Mesangial cell (primary cell): ENCODE measurements at places on chromosomes 5 and 9. TPM values are rescaled to one million over a fixed set of nuclear protein-coding genes. Genes with fewer than 3 reads are reported as not detected.

Gene SPEF2
- total RNA-seq = 1.1 and 1.3 TPM in 2 replicates

Gene GLDC
- total RNA-seq = 14.2 and 20.8 TPM in 2 replicates

Gene FBN2
- total RNA-seq = 24.6 and 28.3 TPM in 2 replicates

Gene PCDHA9
- under 0.01 TPM in 1 of 2 replicates, not detected in the other for total RNA-seq

Gene SHC3
- 7.2 and 9.1 TPM in 2 replicates for total RNA-seq

Gene SKP2
- 25.6 and 31.3 TPM in 2 replicates for total RNA-seq

Gene SVEP1
- total RNA-seq = 0.16 and 0.38 TPM in 2 replicates

Gene ZNG1F
- total RNA-seq = 0.76 and 2.3 TPM in 2 replicates

Gene NFIB
- 4.4 and 8.2 TPM in 2 replicates for total RNA-seq

Gene C1QTNF2
- total RNA-seq = 0.65 TPM in 1 of 2 replicates, not detected in the other

Gene KDM3B
- total RNA-seq = 30.8 and 39.2 TPM in 2 replicates

Gene PPP2CA
- 69.7 and 131 TPM in 2 replicates for total RNA-seq

Gene PCDHA3
- total RNA-seq = under 0.01 and 0.13 TPM in 2 replicates

Gene TMEM38B
- total RNA-seq = 5.5 and 7.7 TPM in 2 replicates

Gene PHF24
- under 0.01 TPM in 1 of 2 replicates, not detected in the other for total RNA-seq

Gene SLC46A2
- total RNA-seq = not detected in 2 replicates

Gene BAAT
- 0.13 and 0.16 TPM in 2 replicates for total RNA-seq

Gene PTGES
- 5.1 and 52.4 TPM in 2 replicates for total RNA-seq
